Activated CD4-positive, CD25-positive, alpha-beta regulatory T cell (primary cell): ENCODE measurements at places on chromosomes 7 and 10.

- no peak for DNase-seq
Observed at GRCh38 chr7:108296911-108297310, 159.3 kb downstream of the NRCAM start.

GRCh38 chr7:36430186-36430585 is 40.5 kb downstream of the ANLN start:
- DNase-seq = no peak

GRCh38 chr7:141295367-141295895 is 221.6 kb downstream of the TMEM178B start:
- DNase-seq = no peak

GRCh38 chr10:133292919-133293809 is 15.5 kb downstream of the TUBGCP2 start:
- no peak for DNase-seq

- no peak for DNase-seq
Observed at GRCh38 chr10:29473087-29473356, 161.7 kb downstream of the SVIL start.

GRCh38 chr7:140312141-140312846 is 86.0 kb downstream of the SLC37A3 start:
- DNase-seq = no peak

GRCh38 chr7:18508443-18509427 is 13.2 kb downstream of the HDAC9 start:
- DNase-seq = no peak

GRCh38 chr7:150408393-150409299 is 29.5 kb downstream of the ZNF775 start:
- no peak for DNase-seq

DNA sequence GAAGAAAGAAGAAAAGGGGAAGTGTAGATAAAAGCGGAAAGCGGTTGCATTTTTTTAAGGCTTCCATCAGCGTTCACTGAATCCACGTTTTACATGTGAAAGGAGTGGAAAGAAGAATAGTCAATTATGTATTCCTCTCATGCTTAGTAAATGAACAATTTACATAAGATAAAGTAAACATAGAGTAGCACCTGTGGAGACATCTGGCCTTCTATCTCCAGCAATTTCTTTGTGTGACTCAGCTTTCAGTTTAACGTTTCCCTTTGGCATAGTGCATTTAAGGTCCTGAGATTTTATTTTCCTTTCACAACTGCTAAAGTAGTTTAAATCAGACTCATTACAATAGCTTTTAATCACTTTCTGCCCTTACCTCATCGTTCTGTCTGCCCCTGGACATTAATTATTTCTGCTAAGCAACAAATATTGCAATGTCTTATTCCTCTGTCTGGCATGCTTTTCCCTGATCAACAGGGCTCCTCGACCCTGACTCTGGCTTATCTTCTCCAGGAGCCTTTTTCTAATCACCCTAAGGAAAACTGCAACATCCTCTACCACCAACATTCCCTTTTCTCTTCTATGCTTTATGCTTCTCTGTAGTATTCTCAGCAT is 383.5 kb upstream of the VWC2 start:
- DNase-seq = no peak

DNA sequence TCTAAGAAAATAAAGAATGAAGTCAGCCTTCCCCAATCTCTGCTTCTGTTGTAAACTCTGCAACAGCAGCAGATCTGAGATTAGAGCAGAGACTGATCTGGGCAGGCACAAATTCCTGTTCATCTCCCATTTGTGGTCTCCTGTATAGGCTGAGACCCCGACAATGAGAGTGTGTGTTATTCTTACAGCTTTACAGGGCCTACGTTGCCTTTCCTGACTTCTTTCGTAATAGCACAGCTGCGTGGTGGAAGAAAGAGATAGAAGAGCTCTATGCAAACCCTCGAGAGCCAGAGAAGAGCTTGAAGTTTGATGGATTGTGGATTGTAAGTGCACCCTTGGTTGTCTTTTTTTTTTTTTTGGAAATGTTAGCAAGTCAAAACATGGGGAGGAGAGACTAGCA is 72.1 kb downstream of the PRSS58 start:
- no peak for DNase-seq

GRCh38 chr7:113142385-113143119 is 24.2 kb upstream of the SMIM30 start:
- no peak for DNase-seq

GRCh38 chr10:128422190-128422589 is 296.0 kb upstream of the MKI67 start:
- DNase-seq = no peak

DNA sequence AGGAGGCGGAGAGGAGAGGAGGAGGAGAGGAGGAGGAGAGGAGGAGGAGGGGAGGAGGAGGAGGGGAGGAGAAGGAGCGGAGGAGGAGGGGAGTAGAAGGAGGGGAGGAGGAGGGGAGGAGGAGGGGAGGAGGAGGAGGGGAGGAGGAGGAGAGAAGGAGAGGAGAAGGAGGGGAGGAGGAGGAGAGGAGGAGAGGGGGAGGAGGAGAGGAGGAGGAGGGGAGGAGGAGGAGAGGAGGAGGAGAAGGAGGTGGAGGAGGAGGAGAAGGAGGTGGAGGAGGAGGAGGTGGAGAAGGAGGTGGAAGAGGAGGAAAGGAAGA is 15.5 kb upstream of the CRCP start:
- DNase-seq = no peak

DNA sequence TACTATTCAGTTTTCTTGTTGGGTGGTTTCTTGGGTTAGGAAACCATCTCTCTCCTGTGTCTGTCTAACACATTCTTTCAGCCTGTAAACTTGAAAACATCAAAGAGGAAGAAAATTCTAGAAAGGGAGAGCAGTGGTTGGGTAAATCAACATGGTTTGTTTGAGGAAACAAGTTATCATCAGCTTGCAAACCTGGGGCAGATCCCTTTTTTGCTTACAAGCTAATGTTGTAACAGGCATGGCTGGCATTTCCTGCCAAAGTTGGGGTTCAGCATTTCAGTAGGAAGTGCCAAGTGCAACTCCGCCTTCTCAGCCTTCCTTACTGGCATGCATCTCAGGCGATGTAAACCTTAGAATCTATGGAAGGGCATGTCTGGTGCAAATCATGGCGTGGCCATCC is 112.6 kb downstream of the EEPD1 start:
- no peak for DNase-seq

GRCh38 chr10:65273115-65273514 is 1652.7 kb upstream of the LRRTM3 start:
- no peak for DNase-seq

DNA sequence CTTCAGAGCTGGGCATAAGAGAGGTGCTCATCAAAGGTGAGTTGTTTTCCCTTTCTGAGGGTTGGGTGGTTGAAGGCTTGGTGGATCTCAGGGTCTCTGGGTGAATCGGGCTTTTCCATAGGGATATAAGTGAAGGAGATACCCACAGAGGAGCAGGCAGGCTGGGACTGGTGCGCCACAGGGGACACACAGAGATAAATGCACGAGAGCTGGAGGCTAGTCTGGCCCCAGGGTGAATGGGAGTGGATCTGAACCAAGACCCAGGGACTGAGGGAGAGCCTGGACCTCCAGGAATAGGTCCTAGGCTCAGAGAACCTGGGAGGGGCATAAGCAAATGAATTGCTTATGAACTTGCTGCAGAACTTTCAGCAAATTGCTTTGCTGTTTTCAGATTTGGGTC is 61.5 kb downstream of the LRRC18 start:
- no peak for DNase-seq
